ENCODE measurements at places on chromosomes 6 and 20. TPM values are rescaled to one million over a fixed set of nuclear protein-coding genes. Genes with fewer than 3 reads are reported as not detected.
A peak's percentile ranks its signal among the peaks of the same experiment; 100 is the strongest.

DNA sequence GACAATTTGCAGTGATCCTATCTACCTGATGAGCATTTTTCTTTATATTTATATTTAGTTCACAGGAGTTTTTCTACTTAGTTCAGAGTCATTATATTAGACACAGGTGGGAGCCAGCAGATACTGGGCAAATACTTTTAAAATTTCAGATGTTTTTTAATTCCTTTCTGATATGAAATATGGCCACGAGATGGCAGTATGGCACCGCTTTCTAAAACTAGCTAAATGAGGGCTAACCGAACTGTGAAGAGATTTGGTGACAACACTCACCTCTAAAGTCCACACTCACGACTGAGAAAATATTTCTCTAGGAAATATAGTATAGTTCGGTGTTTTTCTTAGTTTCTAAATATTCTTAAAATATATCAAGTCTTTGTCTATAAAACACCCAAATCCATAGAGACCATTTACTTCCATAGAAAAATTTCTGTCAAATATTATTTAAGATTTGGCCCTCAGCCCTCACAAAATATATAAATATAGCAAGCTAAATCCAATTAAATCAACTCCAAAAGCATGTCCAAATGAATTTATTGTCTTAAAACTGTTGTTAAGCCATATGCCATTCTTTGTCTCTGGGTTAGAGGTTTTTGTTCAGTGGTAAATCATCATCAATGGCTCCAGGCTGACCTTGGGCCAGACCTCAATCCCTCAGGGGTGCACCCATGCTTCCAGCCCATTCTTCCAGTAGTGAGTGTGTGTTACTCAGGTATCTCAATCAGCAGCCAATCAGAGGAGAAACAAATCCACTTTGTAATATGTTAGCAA, 63.6 kb downstream of the HUS1B start:
- peak; percentile 82 for DNase-seq

DNA sequence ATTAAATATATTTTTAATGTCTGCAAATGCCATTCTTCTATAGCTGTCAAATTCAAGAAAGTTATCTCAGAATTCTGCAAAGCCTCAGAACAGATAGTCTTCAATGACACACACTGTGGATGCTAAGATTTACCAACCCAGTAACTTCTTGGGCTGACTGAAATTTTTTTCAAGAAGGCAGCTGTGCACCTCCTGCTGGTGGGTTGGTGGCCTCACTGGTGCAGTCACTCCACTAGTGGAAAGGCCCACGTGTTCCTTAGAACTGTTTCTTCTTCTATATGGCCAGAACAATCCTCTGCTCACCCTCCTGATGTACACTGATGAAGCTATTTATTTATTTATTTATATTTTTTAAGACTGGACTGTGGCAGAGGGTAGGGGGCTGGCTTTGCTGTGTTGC, 28.1 kb upstream of the MTCL3 start:
- peak; percentile 47 for DNase-seq

DNA sequence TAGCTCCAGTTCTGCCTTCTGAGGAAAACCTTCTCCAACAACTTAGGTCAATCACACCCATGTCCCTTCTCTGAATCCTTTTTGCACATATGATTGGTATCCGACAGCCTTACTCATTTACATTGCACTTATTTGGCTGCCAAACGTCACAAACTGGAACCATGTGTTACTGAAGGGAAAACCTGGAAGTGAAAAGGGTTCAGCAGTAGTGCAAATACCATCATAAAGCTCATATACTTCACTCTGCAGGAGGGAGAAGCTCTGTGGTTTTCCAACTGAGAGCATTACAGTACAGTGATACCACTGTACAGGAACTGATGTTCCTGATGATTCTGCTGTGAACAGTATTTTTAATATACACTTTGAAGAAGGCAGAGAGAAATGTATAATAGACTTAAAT, 87.8 kb downstream of the SLC16A10 start:
- no peak for DNase-seq

- no peak for DNase-seq
These were observed 126.5 kb downstream of the ZFAND3 start for GRCh38 chr6:37946057-37946456.

GRCh38 chr20:56420028-56420427, 8.0 kb downstream of the CASS4 start:
- DNase-seq = no peak

- DNase-seq = no peak
These were observed 119.9 kb upstream of the CST7 start for GRCh38 chr20:24828992-24829648.

- DNase-seq = no peak
These were observed 19.7 kb downstream of the AKIRIN2 start for GRCh38 chr6:87682310-87682709.

GRCh38 chr6:130200020-130200419, 22.7 kb downstream of the SAMD3 start:
- DNase-seq = no peak

GRCh38 chr20:43464219-43464790, 6.6 kb downstream of the SRSF6 start:
- DNase-seq = no peak

DNA sequence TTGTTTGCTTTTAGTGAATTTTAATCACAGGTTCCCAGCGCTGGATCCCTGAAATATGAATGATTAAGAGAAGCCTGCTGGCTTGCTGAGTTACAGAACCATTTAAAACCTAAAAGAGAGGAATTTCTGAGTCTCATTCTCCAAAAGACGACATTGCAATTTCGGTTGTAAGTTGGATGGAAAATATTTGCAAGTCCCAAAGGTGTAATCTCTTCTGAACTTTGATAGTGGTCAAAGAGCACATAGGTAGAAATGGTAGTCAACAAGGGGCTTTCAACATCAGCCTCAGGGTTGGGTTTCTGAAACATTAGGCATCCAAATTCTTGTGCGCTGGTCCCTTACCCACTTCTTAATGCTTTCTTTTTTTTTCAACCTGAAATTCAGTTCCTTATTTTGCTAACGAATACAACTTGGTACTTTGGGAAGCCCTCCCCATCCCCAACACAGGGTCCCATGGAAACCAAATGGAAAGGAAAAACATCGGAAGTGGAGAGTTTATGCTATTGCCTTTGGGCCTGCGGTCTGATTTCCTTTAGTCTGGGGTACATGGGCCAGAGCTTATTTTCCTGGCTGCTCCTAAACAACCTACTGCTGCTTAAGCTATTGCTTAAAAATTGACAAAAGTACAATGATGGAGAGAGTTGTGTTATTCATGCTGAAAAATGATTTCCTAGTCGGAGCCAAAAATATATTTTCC, 117.0 kb upstream of the KCNK16 start:
- DNase-seq = no peak

- no peak for DNase-seq
These were observed 15.7 kb downstream of the AFDN start for GRCh38 chr6:167842457-167842856.

PSORS1C2 gene
- total RNA-seq = not detected

ANKRD66 gene
- total RNA-seq = not detected

SLPI gene
- not detected for total RNA-seq

GNMT gene
- not detected for total RNA-seq

SAPCD1 gene
- 3.9 TPM for total RNA-seq

Data from GM23338 (cell line).